G401 (cell line): ENCODE measurements at places on chromosomes 16 and 17. TPM values are rescaled to one million over a fixed set of nuclear protein-coding genes. Genes with fewer than 3 reads are reported as not detected.

DNA sequence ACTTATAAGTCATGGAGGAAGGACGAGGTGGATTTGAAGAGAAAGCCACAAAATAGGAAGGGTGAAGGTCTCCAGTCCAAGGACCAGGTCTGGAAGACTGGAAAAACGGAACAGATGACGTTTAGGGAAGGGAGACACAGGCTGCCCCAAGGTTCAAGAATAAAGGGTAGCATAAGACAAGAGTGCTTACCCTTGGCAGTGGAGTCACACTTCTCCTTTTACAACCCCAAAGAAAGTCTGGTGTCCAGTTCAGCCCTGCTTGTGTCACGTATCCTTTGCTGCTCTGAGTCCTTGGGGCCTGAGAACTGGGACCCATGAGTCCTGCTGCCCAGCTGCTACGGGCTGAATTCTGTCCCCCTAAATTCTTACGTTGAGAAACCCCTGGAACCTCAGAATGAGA, 13.0 kb upstream of the GGA2 start:
- no peak for DNase-seq

DNA sequence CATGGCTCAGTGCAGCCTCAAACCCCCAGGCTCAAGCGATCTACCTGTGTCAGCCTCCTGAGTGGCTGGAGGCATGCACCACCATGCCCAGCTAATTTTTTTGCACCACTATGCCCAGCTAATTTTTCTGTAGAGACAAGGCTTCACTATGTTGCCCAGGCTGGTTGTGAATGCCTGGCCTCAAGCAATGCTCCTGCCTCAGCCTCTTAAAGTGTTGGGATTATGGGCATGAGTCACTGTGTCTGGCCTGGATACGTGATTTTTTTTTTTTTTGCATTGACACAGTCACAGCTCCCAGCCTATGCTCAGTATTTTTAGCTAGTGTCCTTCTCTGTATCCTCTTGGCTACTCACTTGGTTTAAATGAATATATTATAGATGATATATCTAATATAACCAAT, 377.0 kb upstream of the TNRC6C start:
- DNase-seq, result no peak

DNA sequence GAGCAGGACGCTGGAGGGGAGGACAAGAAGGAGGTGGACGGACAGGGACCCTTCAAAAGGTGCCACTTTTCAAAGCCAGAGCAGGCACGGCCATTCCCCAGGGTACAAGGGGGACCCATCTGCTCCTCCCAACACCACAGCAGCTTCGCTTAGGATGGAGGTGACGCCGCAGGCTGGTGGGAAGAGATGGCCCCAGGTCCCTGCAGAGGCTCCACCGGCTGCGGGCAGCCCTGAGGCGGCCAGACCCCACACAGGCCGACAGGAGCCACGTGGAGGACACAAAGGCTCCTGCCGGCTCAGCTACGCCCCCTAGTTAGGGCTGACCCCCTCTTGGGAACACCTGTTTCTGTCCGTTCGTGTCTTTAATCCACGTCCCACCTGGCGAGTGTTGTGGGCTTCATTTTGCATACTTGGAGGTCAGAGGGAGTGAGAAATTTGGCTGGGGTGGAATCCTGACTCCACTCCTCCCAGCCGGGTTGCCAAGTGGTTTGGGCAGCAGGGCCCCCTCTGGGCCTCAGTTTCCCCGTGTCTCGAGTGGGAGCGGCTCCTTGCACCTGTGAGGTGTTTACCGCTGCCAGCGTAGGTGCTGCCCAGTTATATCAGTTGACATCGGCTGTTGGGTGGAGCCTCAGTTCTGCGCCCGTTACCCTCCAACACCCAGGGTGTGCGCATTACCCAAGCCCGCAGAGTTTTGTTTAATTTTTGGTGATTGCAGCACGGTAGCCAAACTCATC, 5.8 kb upstream of the FN3KRP start:
- no peak for DNase-seq

- DNase-seq, result no peak
Measured at GRCh38 chr16:75256696-75257343, 5.4 kb upstream of the BCAR1 start.

- no peak for DNase-seq
Measured at GRCh38 chr16:86899757-86900156, 321.4 kb downstream of the FOXL1 start.

- no peak for DNase-seq
Measured at GRCh38 chr16:75820672-75821071, 94.4 kb upstream of the CPHXL start.

GRCh38 chr17:45388604-45389325, 43.9 kb downstream of the ARHGAP27 start:
- no peak for DNase-seq

DNA sequence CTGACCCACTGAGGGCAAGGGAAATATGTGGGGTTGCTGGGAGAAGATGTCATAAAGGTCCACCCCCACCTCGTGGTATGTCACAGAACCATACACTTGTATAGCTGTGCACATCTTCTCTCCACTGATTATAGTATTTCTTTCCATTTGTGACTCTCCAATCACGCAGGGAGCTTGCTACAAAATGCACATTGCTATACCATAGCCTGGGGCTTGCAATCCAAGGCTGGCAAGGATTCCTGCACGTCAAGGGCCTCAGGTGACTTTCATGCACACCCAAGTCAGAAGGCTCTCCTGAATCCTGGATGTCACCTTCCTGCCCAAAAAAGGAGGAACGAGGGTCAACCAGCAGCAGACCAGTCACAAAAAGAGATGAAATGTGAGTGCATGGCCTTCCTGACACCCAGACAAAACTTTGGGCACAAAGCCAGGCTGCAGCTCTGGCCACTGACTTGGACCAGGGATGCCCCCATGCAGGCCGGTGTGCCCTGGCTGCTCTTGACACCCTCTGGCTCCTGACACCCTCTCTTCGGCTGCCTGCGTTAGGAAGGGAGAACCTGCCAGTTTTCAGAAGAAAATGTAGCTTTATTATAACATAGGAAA, 12.1 kb downstream of the TBC1D26 start:
- no peak for DNase-seq

DNA sequence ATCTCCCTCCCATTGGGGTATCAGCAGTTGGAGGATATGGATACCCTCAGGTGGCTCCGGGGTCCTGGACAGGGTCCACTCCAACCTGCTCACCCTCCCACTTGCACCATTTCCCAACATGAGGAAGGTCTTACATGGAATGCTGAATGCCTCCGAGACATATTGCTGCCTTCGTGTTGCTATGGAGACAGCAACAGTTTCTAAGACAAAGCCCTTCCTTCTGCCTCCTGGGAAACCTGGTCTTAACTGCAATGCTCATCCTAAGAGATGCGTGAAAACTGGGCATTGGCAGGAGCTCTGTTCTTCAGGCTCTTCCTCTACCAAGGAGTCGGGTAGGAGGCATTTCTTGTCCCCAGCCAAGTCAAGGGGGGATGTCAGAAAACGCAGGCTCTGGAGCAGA, 45.2 kb downstream of the ST3GAL2 start:
- DNase-seq, result peak; percentile 44

GRCh38 chr17:76547183-76547641, 7.4 kb downstream of the PRCD start:
- DNase-seq, result peak; percentile 75

GRCh38 chr17:32596206-32596605, 109.4 kb downstream of the CDK5R1 start:
- DNase-seq, result no peak

DNA sequence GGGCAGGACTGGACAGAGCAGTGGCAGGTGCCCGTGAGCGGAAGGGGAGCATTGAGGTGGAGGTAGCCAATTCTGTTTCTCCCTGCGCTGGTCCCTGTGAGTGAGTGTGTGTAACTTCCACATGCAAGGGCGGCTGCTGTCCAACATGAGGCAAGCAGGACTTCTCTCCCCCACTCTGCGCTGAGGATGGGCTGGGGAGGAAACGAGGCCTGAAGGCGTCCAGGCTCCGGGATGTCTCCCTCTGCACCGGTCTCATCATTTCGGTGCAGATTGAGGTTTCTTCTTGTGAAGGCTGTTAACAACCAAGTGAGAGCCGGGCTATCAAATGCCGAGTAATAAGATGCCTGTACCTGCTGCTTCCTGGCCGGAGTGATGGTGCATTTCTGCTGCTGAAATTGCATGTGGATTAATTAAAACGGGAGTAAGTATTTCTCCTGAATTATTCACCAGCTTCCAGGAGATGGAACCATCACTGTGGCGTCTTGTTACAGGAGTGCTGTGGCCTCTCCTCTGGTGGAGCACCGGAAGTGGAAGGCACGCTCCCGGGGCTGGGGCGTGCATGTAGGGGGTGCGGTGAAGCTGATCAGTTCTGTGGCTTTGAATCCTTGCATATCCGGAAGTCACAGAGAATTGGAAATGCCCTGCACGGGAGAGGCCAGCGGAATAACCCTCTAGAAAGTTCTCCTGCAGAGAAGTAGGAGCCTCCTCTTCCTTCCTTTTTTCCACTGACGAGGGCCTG, 41.7 kb upstream of the MGAT5B start:
- DNase-seq, result no peak

DNA sequence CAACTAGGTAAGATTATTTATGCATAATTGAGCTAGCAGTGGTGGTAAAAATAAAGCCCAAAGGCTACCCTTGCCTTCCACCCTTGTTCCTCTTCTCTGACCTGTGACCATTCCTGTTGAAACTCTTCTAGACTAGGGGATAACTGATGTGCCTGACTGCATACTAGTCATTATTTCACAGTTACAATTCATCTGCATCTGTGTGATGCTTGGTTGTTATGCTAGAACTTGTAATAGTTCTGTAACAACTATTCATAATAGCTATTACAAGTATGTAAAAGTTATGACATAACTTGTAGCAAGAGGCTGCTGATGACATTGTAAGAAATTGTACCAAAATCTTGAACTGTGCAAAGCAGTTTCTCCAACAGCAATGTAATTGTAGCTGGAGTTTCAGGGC, 2.4 kb upstream of the VAC14 start:
- DNase-seq, result no peak

DNA sequence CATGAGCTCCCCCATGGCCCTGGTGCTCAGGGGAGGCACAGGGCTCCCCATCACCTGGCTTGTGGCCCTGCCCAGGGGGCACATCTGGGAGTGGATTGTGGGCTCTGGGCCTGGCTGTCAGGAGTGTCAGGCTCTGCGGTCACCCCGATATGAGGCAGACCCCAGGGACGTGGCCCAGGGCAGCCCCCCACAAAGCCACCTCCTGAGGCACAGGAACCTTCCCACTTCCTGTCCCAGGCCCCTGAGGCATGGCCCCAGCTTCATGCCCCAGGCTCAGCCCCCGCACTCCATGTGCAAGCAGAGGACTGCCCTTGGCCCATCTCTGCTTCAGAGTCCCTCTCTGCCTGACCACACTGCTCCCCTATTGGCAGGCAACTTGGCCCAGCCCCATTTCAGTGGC, 160.3 kb downstream of the PCTP start:
- no peak for DNase-seq

- DNase-seq, result no peak
Measured at GRCh38 chr16:85202051-85202601, 89.9 kb upstream of the CIBAR2 start.

GRCh38 chr17:48754500-48755261, 26.1 kb upstream of the HOXB13 start:
- peak; percentile 34 for DNase-seq

The TERF2IP gene
- 23.8 and 34.3 TPM in 2 replicates for total RNA-seq

The C16orf78 gene
- total RNA-seq, result not detected in 2 replicates

The VASN gene
- 9.9 and 14.4 TPM in 2 replicates for total RNA-seq

The MT4 gene
- total RNA-seq, result not detected in 2 replicates

The ASIC2 gene
- total RNA-seq, result not detected in 2 replicates

The SPATA32 gene
- total RNA-seq, result not detected in 2 replicates

The CCL17 gene
- not detected in 2 replicates for total RNA-seq

The MFAP4 gene
- total RNA-seq, result 0.31 TPM in 1 of 2 replicates, not detected in the other

The ATP2A1 gene
- 7.8 and 11.1 TPM in 2 replicates for total RNA-seq
